ENCODE measurements at places on chromosomes 7 and 10.

GRCh38 chr10:74977913-74978847, 133.3 kb upstream of the SAMD8 start:
- DNase-seq: peak; percentile 22

GRCh38 chr10:12459340-12459739, 110.0 kb downstream of the CAMK1D start:
- DNase-seq: no peak

GRCh38 chr7:96246919-96247318, 75.0 kb downstream of the SLC25A13 start:
- DNase-seq: no peak

GRCh38 chr7:77426521-77427051, 10.4 kb upstream of the GSAP start:
- no peak for DNase-seq

DNA sequence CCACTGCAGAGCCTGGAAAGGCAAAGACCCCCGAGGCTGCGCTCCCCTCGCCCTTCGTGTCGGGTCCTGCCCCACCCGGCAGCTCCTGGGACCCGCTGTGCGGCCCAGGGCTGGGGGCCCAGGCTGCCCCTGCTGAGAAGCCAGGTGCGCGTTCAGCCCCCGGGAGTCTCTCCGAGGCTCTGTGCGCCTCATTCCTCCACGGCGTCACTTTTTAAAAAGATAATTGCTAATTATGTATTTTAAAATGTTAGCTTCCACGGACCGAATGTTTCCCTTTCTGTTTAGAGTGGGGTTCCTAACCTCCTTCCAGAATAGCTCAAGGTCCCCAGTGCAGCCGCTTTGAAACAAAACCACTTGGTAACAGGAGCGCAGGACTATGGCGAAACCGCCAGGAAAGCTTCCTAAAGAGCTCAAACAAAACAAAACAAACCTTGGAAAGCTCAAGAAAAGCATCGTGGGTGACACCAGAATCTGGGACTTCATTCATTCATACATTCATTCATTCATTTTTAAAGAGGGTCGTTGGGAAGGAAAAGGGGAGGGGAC, 45.6 kb downstream of the PDIA4 start:
- no peak for DNase-seq

DNA sequence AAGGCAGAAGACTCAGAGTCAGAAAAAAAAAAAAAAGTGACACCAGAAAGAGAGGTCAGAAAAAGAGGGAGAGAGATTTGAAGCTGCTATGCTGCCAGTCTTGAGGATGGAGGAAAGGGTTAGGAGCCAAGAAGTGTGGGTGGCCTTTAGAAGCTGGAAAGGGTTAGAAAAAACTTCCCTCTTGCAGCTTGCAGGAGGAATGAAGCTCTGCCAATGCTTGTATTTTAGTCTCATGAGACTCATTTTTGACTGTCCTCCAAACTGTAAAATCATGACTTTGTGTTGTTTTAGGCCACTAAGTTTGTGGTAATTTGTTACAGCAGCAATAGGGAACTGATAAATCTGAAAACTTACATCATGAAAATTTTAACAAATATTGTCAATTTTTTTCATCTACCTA, 127.7 kb upstream of the NOBOX start:
- no peak for DNase-seq

Data from stimulated activated CD8-positive, alpha-beta memory T cell treated with anti-CD3 and anti-CD28 coated beads, Interleukin-4, amount 100 ng/mL, for 1 hour (primary cell).